ENCODE measurements at places on chromosomes 2 and 18.

GRCh38 chr2:55862246-55862645 lies 61.3 kb downstream of the EFEMP1 start:
- DNase-seq: no peak

GRCh38 chr2:95354469-95354901 lies 48.0 kb upstream of the FAHD2A start:
- no peak for DNase-seq

- DNase-seq: no peak
Measured at GRCh38 chr2:122531290-122532071, 776.0 kb downstream of the TSN start.

DNA sequence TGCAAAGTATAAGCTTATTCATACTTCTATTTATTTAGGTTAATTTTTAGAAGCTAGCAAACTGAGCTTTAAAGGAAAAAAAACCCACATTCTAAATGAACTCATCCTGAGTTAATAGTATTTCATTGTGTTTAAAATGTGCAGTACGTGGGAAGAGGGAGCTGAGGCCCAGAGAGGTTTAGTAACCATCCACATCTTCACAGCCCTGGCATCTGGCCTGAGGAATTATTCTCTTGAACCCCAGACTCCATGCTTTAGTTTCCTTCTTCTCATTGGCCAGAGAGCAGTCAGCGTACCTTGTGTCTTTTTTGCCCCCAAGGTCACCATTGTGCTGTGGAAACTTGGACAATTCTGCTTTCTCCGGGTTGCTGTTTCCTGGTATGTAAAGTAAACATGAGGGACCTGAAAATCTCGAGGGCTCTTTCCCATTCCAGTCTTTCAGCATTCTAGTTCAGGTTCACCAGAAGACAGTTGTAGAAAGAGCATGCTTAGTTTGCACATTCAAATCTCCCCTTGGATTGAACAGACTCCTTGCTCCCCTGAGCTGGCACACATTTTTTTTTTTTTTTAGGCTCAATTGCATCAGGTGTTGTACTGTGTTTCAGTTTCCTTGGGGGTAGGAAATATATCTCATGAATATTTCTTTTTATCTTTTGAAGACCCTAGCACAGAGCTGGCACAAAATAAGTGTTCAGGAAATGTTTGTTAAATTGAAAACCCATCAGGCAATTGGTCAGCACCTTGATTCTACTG lies 81.4 kb downstream of the MYCN start:
- no peak for DNase-seq

DNA sequence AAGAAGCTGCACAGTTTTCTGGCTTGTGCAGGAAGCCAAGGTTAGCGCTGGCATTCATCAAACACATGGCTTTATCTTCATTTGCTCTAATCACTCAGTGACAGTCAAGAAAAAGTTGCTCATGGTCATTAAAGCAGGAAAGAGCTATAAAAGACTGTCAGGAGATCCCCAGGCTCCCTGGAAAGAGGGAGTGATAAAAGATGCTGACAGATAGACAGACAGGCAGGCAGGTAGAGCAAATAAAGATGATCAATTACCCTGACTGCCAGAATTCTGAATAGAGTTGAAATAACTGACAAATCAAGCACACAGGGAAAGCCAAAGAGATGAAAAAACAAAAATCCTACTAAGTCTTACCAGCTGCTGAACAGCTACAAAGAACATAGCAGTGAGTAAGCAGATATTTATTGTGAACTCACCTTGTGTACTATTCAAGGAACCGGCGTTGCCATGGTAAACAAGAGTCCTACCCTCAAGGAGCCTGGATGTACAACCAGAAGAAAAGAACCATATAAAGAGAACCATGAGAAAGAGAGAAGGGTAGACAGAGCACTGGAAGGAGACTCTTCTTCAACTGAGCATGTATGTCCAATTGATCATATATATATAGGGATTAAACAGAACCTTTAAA lies 68.0 kb downstream of the RNF152 start:
- no peak for DNase-seq

GRCh38 chr2:189799531-189799930 lies 15.3 kb downstream of the PMS1 start:
- DNase-seq: no peak

DNA sequence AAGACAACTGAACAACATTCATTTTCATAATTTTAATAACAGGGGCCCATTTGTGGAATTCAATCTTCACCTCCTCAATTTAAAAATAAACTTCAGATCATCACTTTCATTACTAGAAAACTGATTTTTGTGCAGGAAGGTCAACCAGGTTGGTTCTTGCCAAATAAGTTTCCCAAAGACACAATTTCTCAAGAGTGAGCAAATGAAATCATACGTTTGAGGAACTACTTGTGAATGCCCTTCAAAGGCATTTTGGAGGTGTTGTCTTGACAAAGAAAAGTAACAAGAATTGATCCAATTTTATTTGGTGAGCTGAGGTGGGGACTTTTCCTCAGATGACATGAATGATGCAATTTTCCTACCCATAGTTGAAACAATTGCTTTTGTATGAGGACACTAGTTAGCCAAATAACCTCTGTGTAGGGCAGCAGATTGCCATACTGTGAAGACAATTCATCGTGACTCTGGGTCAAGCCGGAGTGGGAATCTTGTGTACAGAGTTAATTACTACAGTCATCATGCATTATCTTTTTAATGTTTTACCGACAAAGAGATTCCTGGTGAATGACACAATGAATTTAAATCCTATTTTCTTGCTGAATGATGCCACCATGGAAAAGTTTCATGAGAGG lies 121.8 kb downstream of the TGFA start:
- no peak for DNase-seq

- no peak for DNase-seq
Measured at GRCh38 chr2:160454070-160454797, 39.4 kb downstream of the RBMS1 start.

GRCh38 chr2:145108361-145108778 lies 588.5 kb upstream of the ZEB2 start:
- DNase-seq: no peak

DNA sequence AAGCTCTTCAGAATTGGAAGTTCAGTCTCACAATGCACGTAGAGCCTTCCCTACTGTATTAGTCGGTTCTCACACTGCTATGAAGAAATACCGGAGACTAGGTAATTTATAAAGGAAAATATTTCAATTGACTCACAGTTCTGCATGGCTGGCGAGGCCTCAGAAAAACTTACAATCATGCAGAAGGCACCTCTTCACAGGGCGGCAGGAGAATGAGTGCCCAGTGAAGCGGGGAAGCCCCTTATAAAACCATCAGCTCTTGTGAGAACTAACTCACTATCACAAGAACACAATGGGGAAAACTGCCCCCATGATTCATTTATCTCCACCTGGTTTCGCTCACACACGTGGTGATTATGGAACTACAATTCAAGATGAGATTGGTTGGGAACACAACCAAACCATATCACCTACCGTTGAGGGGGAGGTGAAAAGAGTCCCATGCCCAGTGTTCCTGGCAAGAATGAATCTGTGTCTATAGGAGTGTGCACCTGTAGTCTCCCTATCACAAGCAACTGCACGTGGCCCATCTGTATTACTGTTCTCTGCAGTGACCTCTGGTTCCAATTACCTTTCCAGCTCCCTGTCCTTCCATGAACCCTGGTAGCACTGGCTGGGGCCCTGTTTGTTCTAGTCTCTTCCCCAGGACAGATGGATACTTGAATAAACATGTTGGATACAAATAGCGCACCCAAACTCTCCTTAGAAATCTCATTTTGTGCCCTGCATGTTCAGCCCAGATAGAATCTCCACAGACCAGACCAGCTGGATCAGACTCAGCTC lies 44.4 kb upstream of the ATL2 start:
- DNase-seq: no peak

DNA sequence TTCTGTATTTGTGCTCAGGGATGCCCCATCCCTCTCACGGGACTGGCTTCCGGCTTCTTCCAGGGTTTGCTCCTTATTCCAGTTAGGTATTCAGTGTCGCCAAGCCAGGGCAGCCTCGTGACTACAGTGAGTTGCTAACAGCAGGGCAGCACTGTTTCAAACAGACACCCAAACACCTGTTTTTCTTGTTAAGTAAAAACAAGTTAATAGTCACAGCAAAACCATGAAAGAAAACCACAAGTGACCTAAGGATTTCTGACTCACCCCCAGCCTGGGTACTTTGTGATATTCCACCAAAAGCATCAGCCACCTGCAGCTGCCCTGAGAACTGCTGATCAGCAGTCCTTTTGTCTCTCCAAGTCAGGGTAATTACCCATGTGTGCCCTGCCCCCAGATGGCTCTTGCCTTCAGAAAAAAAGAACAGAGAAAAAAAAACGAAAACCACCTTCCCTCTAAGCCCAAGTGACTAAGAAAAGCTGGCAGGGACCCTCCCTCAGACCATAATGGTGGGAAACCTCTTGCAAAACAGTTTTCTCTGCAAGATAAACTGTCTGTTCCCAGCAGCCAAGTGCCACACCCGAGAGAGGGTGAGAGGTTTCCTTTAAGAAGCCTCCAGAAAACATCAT lies 178.2 kb downstream of the ANAPC1 start:
- DNase-seq: peak; percentile 72

DNA sequence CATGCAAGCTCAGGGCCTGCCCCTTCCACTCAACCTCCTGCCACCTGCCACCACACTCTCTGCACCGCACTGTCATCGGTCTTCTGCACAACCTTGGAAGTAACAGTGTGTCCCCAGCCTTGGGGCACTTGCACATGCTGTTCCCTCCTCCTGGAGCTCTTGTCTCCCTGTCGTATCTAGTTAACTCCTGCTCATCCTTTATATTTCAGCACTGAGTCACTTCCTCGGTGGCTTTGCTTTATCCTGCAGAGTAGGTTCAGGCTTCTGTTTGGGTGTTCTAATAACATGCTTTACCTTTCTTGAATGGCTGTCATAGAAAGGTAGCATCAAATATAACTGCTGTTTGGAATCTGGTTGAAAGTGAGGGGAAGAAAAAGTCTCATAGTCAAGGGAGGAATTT lies 25.3 kb downstream of the PAX8 start:
- no peak for DNase-seq

DNA sequence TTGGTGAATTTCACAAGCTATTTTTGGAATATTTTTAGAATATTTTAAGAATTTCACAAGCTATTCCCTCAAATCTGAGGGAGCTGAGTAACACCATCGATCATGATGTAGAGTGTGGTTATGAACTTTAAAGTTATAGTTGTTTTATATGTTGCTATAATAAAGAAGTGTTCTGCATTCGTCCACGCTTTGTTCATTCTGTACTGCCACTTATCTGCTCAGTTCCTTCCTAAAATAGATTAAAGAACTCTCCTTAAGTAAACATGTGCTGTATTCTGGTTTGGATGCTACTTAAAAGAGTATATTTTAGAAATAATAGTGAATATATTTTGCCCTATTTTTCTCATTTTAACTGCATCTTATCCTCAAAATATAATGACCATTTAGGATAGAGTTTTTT lies 15.9 kb downstream of the TYMS start:
- DNase-seq: no peak

DNA sequence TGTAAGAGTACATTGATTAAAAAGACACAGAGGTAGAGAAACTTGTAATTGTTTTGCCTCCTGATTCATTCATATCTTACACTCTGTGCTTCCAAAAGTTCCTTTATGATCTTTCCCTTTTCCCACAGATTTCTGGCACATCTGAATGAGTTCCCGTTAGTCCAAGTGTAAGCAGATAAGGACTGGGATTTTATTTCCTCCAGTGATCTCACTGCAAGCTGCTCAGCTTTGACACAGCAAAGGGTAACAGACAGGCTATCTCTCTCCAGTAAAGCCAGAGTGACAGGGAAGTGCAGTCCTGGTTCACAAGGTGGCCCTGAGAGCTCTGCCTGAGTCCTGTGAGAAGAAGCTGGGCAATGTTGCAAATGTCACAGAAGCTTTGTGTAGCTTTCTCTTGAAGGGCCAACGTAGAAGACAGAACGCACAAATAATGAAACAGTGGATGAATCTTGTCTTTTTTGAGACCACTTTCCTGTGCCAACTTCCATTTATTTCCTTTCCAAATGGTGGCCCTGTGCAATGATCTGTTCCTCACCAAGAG lies 32.5 kb upstream of the KCNE4 start:
- no peak for DNase-seq

- DNase-seq: no peak
Measured at GRCh38 chr18:7596147-7596546, 29.0 kb downstream of the PTPRM start.

- DNase-seq: no peak
Measured at GRCh38 chr2:95531254-95531771, 46.8 kb upstream of the TRIM43B start.

- DNase-seq: no peak
Measured at GRCh38 chr2:131115752-131116151, 10.6 kb downstream of the PLEKHB2 start.

DNA sequence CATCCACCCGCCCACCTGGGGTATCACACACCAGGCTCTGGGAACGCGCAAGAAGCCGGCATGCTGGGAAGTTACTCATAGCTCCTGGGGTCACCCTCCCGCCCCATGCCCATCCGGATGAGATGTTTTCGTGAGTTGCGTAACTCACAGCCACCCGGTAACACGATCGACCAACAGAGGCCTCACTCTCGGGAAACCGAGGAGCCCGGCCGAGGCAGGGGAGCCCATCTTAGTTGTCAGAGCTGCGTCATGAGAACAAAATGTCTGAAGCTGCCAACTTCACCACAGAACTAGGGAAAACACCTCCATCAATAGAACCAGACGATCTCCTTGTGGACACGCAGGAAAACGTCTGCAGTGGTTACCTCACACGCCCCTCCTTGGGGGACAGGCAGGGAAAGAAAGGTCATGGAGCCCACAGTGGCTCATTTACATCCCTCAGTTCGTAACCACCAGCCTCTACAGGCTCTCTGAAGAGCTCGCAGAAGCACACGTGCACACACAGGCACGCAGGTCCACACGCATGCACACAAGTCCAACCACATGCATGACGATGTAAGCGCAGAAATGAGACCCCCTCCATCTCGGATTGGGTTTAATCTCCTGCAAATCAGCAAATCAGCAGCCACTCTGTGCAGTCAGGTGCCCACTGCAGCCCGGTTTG lies 26.2 kb downstream of the ADI1 start:
- no peak for DNase-seq

DNA sequence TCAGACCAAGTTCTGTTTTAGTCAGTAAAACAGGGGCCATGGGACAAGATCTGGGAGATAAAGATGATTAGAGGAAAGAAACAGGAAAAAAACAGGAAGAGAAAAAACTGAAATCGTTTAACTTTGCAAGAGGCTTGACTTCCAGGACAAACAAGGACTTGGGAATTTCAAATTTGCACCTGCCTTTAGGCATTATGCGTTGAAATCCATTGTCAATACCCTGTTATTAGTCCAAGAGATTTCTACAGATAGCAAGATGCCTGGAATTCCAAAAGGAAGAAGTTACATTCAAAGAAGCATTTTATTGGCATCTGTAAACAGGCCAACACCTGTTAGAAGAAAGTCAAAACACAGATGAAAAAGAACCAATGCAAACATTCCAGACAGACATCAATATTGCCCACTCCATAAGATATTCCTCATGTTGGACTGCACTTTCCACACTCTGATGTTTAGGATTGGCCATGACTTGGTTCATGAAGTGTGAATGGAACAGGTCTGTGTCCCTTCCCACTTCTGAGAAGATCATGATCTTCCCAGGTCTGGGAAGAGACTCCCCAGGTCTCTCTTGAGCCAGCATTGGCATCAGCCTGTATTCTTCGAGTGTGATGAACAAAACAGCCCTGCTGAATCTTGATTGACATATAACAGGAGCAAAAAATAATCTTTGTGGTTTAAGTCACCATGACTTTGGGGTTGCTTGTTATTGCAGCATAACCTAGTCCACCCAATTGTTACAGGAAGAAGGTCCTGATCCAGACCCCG lies 181.4 kb upstream of the FN1 start:
- DNase-seq: no peak

- no peak for DNase-seq
Measured at GRCh38 chr2:102100371-102101096, 42.0 kb upstream of the IL1R1 start.

- peak; percentile 6 for DNase-seq
Measured at GRCh38 chr2:45964223-45964841, 312.9 kb downstream of the PRKCE start.
